ENCODE measurements at places on chromosomes 7 and 10.

GRCh38 chr10:33414841-33415240 lies 80.4 kb upstream of the NRP1 start:
- DNase-seq, result no peak

DNA sequence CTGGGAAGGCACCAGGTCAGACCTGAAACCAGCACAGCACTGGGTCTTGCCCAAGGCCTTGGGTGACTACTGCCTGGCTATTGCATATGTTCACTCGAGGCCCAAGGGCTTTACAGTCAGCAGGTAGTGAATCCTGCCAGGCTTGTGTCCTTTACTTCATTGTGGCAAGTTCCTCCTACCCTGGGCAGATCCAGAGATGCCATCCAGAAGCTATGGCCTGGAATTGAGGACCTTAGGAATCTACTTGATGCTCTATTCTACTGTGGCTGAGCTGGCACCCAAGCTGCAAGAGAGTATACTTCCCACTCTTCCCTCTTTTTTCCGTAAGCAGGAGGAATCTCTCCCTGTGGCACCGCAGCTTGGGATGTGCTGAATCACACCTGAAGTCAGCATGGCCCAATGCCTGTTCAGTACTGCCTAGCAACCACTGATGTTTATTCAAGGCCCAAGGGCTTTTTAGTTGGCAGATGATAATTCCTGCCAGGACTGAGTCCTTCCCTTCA lies 246.7 kb upstream of the CTBP2 start:
- DNase-seq, result peak; percentile 44

GRCh38 chr10:119872860-119873681 lies 428 bp upstream of the MCMBP start:
- DNase-seq, result peak; percentile 73

DNA sequence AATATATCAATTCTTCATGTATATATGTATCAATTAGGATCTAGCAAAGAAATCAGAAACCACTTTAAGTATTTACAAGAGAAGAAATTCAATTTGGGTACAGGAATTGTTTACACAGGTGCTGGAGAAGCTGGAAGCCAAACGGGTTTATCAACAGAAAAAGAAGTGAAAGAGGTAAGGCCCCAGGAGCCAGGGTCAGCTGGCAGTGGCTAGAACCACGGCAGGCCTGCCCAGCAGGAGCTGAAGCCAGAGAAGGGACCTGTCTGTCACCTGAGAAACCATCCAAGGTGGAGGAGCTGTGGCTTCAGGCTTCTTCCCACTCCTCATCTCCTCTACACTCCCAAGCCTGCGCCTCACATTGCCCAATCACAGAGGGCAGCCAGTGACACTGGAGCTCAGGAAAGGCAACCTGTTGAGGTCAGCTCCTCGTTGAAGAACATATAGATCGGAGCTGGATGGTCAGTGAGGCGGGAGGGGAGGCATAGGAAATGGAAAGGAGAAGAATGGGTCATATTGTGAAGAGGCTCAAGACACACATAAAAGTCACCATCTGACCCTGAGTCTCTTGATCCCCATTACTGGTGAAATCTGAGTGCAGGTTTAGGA lies 182.6 kb downstream of the REEP3 start:
- DNase-seq, result no peak

DNA sequence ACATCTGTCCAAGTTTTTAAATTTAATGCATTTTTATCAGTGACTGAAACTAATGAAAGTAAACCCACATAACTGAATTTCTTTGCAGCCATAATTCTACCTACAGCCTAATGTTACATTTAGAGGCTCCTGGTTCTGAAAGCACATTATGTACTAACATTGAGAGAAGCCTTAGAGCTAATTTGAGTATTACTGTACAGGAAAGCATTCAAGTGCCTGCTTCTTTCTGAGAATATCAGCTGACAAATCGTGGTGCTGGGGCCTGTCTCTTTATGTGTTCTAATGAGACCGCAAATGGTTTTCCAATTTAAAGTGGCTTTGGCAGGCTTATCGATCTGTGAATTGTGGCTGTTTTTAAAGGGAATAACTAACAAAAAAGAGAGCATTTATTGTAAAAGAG lies 32.3 kb upstream of the DGKB start:
- DNase-seq, result no peak

GRCh38 chr10:95306851-95307250 lies 16.0 kb upstream of the PDLIM1 start:
- no peak for DNase-seq

DNA sequence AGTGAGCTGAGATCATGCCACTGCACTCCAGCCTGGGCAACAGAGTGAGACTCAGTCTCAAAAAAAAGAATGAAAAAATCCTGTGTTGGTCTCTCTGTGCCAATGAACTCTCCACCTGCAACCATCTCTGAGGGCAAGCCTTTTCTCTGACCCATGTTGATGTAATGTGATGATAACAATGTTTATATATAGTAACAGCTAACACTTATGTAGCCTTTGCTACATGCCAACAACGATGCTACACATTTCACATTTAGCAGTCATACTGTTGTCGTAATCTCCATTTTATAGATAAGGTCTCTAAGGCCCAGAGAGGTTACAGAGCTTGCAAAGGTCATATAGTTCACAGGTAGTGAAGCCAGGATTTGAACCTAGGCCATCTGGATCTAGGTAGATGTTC lies 11.5 kb downstream of the COX15 start:
- DNase-seq, result no peak

- DNase-seq, result no peak
Measured at GRCh38 chr10:132173185-132173584, 13.6 kb upstream of the DPYSL4 start.

DNA sequence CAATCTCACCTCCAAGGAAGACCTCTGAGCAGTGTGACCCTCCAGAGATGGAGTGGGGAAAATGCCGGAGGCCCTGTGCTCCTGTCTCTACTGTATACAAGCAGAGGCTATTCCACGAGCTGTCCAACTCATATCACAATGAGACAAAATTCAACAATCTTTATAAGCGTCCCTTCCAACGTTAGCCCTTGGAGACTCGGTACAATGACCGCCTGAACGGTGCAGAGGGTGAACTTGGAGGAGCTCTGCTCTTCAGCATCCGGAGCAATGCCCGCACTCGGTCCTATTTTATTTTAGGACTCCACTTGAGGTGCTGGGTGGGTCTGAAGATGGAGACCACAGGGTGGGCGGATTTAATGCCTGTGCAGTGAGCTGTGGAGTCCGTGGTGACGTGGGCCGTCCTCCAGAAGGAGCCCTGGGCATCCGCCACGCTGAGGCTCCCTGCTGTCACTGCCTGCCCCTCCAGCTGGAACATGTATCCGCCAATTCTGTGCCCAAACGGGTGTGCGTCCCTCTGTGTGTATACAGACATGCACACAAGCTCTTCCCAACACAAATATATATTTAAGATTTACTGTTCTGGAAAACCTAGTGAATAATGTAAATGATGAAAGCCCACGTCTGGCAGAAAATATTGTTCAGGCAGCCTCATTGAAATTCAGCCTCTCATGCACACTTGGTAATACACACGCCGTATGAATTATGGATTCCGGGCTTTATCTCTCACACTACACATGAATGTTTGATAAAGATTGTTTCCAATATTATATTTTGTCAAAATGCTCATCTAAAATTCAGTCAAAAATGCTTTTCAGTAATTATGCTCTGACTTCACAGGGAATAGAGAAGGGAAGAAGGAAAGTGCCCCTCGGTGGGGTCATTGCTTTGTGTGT lies 239.9 kb upstream of the ZMIZ1 start:
- no peak for DNase-seq

GRCh38 chr7:98285157-98286092 lies 3.9 kb downstream of the BRI3 start:
- DNase-seq, result no peak

GRCh38 chr10:125084191-125084613 lies 76.2 kb downstream of the CTBP2 start:
- DNase-seq, result peak; percentile 79

DNA sequence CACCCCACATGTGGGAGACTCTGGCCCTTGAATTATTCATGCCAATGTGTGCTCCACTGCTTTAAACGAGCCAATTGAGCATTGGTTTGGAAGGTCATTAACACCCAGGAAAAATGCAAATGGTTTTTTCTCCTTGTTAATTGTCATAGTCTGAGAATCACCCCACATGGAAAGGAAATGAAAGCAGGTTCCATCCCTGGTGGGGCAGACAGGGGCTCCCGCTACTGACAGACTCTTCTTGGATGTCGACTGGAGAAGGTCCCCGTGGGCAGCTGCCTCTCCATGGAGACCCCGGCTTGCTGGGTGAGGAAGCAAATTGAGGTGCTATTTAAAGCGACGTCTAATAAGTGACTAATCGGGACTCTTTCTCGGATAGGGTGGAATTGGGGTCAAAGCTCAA lies 32.0 kb upstream of the EN2 start:
- no peak for DNase-seq

GRCh38 chr10:116385994-116386809 lies 41.4 kb upstream of the PNLIPRP3 start:
- peak; percentile 31 for DNase-seq

DNA sequence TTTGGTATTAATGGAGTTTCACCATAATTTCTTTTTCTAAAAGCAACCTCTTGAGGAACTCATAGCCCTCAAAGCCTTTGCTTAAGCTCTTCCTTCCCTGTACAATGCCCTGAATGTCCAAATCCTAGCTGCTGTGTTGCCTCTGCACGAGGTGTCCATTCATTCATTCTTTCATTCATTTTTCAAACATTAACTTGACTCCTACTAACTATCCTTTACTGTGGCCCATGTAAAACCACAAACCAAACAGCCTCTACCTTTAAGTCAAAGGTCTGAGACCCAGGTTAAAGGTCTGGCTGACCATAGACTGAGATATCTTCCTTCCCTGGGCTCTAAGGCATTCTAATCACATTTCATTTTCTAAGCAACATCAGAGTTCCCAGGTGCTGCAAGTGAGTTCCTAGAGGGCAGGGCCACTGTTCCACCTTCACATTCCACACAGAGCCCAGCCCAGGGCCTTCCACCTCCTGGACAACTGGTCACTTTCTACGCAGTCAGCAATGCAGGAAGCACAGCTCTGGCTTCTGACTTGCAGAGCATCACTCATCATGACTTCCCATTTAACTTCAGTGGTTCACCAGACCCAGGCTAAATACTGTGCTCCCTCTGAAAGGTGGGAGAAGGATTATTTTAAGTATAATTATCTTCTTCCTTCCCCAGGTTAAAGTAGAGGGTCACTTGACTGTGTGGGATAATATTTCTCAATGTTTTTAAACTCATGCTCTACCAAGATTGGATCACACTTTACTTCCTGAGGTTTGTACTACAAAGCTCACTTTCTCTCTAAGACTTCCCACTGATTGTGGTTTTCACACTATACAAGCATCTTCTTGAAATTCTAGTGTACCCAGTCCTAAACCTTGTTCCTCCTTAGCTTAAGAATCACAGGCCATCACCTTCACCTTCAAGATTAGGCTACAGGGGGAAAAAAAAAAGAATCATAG lies 19.1 kb downstream of the ATXN7L1 start:
- DNase-seq, result no peak

- DNase-seq, result no peak
Measured at GRCh38 chr10:131198401-131198800, 113.1 kb downstream of the TCERG1L start.

GRCh38 chr10:7121154-7121797 lies 289.6 kb downstream of the SFMBT2 start:
- DNase-seq, result no peak

GRCh38 chr10:7587168-7587864 lies 79.5 kb downstream of the ITIH5 start:
- no peak for DNase-seq

DNA sequence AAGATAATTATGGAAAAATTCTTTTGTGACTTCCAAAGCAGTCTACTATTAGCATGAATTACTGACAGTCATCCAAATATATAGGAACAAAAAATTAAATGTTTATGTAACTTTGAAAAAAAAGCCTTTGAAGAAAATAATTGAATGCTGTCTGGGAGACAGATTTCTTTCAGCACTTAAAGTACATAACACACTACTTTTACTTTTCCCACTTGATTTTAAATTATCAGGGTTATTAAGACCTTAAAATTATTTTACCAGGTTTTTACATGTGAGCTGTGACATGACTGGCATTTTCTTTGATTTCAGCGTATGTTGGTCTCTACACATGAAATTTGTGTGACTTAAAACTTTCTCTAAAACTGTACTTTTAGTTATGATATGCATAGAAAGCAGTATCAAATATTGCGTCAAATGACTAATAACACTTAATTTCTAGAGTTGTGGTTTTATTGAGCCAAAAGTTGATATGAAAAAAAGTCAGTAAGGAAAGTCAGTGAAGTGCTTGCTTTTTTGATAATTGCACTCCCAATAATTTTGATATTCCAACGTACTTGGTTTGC lies 3.1 kb downstream of the PTEN start:
- DNase-seq, result no peak

- DNase-seq, result no peak
Measured at GRCh38 chr10:62333988-62334682, 40.0 kb upstream of the ZNF365 start.

All from stromal cell of bone marrow (primary cell).